GM23248 (cell line): ENCODE measurements at places on chromosomes 1 and 21.

- DNase-seq: no peak
Observed at GRCh38 chr1:53572815-53573173, 113.6 kb downstream of the DMRTB1 start.

DNA sequence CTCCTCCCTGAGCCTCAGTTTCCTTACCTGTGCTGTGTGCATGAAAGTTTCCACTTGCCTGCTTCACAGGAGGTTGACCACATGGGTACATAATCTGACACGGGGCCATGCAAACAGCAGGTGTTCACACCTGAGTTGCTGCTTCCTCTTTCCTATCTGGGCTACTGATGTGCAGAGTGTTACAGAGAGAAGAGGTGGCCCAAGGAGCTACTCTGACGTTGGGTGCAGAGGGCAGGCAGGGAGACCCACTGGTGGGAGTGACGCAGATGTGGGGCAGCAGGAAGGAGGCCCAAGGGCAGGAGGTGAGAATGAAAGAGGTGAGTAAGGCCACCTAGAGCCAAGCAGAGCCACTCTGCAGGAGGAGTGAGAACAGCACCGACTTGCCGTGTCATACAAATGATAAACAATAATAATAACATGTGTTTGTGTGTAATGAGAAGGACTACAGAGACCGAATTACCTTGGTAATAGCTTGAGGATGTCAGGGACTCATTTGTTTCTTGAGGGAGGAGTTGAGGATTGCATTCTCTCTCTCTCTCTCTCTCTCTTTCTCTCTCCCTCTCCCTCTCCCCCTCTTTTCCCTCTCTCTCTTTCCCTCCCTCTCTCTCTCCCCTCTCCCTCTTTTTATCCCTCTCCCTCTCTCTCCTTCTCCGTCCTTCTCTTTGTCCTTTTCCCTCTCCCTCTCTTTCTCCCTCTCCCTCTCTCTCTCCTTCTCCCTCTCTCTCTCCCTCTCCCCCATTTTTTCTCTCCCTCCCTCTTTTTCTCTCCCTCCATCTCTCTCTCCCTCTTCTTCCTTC, 87.4 kb upstream of the IGSF21 start:
- DNase-seq: no peak

- no peak for DNase-seq
Observed at GRCh38 chr1:119312500-119312899, 56.1 kb upstream of the HAO2 start.

- DNase-seq: no peak
Observed at GRCh38 chr1:221793439-221794078, 51.7 kb upstream of the DUSP10 start.

DNA sequence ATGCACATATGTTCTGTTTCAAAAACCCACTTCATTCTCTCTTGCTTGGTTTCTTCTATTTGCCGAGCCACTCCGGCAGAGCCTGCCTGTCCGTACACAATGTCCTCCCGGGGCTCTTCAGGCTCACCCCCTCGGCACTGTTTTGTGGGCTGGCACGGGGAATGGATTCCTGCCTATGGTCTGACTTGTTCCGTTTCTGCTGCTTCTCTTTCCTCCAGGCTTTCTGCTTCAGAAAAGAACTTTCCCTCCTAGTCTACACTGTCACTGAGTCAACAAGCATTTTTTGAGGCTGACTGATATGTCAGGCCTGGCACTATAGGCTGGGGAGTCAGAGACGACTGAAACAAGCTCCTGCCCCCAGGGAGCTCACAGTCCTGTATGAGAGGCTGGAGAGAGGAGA, 28.4 kb upstream of the SARS1 start:
- DNase-seq: peak; percentile 37

DNA sequence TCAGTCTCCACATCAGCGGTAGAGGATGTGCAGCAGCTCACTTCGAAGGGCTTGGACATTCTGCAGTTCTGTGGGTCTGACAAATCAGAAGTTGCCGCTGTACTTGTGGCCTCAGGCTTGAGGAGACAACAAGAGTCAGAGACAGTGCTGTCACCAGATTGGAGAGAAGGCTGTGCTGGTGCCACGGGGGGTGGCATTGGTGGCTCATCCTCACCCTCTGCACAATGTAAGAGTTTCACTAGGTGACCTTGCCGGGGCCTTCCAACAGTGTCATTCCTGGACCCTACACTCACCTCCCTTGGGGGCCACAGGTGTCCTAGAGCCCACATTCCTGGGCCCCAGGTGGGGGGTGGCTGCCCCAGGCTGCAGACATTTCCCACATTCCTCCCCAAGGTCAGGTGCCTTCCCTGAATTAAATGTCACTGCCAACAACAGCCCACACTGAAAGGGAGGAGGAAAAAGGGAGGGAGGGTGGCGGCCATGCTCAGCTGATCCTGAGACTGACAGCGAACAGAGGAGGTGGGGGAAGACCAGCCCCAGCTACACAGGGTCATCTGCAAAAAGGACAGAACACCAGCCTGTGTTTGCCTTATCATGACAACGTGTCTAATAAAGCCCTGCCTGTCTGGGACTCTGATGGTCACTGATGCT, 46.4 kb downstream of the TMCC2 start:
- no peak for DNase-seq

DNA sequence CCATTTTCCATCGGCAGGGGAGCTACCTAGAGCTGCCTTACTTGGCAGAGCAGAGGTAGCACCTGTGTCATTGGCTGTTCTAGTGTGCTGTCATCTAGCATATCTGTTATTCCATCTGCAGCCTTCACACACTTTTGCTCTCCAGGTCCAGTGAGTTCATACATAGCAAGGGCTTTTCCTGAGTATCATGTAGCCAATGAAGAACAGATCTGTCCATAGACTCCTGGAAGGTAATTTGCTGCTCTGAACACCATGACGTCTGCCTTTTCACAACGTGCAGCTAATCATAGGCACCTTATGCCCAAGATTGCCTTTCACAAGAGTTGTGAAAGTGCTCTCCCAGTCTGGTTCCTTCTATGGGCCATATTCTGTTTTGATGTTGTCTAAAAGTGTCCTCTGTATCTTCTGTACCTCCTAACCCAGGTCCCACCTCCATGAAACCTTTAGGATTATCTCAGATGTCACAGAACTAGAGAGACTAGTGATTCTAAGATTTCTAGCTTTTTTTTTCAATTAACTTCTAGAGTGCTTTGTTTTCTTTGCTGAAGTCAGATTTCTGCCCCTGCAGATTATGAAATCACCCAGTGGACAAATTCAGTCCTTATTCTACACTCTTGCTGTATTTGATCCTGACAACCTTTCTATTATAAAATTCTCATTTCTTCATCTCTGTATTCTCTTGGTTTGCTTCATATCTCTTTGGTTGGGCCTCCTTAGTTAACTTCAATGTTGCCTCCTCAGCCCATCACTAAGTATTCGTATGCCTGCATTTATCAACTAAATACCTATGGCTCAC, 134.8 kb downstream of the PBX1 start:
- DNase-seq: no peak

DNA sequence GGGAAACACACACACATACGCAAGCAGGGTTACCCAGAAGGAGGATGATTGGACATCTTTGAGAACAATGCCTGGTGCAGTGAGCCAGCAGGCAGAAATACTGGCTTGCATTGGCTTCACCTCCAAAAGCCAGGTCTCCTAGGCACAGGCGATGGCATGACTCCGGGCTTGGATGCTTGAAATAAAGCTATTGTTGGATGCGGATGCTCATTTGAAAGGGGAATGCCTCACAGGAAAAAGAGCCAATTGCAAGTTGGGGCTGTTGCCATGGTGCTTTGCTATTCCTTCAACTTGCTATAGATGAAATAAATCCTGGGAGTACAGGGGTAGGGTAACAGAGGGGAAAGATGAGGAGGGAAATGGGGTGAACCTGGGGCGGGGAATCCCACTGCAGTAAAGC, 180.7 kb upstream of the SGIP1 start:
- DNase-seq: no peak

GRCh38 chr1:5514527-5515183, 477.6 kb downstream of the NPHP4 start:
- DNase-seq: peak; percentile 48

DNA sequence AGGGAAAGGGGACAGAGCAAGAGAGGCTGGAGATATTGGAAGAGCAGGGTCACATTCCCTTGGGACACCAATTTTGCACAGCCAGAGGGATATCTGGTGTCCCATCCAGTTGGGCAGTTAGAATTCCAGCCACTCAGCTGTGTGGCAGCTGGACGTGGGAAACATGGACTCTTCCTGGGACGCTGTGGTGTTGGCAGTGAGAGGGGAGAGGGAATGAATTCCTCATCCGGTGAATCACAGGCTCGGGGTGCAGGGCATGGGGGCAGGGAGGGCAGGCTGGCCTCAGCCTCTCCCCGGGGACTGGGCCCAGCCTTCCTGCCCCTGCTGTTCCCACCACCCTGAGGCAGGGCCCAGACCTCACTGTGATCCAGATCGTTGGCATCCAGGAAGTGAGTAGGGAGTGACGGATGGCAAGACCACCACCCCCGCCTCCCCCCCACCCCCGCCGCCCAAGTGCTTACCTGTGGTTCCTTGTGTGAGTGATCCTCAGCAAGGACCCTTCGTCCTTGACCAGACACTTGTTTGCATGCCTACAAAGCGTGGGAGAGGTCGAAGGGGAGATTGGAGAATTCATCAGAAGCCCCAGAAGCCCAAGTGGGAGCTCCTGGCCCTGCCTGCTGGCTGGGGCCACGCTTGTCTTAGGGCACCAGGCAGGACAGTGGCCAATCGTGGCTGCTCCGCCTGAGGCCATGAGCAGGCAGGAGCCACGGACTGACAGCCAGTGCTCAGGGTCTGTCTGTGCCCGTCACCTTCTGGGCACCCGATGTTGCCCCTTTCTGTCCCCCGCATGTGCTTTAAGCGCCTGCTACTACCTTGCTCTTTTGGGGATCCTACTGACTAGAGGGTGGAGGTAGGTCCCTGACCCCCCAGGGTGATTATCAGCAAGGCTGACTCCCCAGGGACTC, 8.7 kb downstream of the WNT3A start:
- DNase-seq: peak; percentile 69

DNA sequence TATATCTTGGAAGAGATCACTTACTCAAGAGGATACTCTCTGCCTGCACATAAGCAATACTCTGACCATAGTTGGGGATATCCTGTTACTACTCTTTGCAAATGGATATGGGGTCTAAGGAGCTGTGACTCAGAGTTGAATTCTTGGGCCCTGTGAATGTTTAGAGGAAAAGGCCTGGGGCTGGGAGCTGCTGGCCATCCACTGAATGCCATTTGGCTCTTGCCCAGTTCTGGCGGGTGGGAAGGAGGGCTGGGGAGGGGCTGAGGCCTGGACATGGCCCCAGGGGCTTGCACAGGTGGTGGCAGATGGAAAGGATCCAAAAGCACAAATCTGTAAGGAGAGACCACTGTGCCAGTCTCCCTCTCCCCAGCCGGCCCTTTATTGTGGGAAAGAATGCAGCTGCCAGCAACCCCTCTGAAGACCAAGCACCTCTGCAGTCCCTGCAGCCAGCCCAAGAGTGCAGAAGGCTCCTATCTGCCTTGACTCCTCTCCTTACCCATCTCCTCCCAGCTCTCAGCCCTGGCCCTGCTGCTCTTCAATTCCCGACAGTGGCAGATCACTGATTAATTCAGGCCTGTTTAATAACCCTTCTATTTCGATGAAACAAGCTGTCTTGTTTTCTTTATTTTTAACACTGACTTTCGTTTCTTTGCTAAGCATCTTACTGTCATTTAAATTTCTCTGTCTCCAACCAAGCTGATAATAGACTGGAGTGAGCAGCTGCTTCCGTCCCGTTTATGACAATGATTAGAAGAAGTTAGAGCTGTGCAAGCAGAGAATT, 12.1 kb downstream of the PLXNA2 start:
- DNase-seq: peak; percentile 36

GRCh38 chr1:112888630-112889029, 67.4 kb downstream of the SLC16A1 start:
- no peak for DNase-seq

DNA sequence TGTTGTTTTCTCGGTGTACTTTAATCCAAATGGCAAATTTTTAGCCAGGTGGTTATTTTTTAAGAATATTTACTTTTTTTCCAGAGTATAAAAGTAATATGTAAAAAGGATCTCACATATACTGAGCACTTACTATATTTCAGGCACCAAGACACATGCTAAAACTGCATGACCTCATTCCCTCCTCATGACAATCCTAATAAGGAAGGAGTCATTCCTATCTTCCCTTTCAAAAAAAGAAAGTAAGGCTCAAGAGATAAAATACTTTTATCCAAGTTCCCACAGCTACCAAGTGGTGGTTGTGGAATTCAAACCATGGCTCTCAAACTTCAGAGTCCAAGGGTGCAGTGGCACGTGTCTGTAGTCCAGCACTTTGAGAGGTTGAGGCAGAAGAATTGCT, 19.4 kb downstream of the ATP2B4 start:
- peak; percentile 76 for DNase-seq

- no peak for DNase-seq
Observed at GRCh38 chr1:57963581-57963980, 539.7 kb upstream of the DAB1 start.

GRCh38 chr1:62025154-62025553, 169.5 kb upstream of the L1TD1 start:
- DNase-seq: no peak

DNA sequence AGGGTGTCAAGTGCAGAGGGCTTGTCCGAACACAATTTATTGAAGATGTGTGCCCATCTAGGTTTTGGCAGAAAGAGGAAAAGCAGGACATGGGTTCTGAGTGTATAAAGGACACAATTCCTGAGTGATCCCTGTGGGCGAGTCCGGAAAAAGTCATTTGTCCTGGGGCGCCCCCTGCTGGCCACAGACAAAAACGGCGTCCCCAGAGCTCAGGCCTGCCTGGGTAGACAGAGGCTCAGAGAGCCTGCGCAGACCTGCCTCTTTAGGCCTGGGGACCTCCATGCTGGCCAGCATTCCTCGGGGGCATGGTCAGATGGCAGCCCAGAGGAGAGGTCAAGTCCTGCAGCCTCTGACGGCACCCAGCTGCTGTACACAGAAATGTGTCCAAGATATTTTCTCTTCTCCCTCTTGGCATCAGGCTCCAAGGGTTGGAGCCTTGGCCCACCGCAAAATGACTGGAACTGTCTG, 65.5 kb upstream of the LRP8 start:
- DNase-seq: peak; percentile 74

DNA sequence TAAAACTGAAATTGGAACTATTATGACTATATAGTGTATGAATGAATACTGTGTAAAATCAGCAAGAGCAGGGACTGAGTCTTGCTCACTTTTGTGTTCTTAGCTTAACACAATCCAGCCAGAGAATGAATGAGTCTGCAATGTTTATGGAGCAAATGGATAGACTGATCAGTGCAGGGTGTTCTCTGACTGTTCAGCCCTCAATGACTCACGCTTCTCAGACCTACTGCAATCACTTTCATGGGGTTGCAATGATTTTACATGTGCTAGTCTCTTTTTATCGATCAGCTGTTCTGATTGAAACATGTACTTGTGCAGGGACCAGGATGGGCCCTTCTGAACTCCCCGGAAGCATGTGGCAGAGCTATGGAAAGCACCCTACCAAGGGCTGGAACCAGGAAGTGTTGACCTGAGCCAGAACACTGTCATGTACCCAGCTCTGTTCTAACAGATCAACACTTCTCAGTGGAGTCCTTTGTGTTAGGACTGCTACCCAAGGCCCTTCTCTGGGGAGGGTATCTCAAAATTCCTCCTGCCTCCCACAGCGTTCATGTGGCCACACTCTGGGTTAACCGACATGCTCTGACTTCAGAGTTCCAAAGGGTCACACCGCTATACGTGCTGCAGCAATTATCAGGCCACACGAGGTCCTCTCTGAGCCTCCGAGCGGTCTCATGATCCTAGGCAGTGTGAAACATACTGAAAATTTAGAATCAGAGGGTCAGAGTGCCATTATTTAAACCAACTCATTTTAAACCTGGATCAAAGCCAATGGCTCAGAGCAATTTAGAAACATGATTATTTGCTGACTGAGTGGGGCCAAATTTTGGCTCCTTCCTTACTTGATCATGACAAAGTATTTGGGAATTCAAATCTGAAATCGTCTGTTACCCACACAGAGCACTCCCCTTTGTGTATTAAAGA, 35.2 kb downstream of the GRIK1 start:
- peak; percentile 38 for DNase-seq
